ENCODE measurements at places on chromosomes 16 and 17.

- no peak for DNase-seq
Measured at GRCh38 chr17:73166731-73167581, 2.1 kb downstream of the SSTR2 start.

GRCh38 chr17:66923886-66924285 is 40.6 kb upstream of the CACNG4 start:
- DNase-seq = no peak

DNA sequence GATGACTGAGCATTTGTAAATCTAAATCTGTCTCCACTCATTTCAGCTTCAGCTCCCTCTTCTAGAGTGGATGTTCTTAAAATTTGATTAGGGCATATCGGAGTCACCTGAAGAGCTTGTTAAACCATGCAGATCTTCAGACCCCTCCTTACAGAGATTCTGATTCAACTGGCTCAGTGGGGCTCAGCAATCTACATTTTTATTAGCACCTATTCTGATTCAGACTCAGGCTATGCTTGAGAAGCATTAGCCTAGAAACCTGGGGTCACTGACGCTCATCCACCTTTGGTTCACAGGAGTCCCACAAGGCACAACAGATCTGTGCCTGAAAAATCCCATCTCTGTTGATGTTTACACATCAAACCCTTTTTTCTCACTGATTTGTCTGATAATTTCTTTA is 365.6 kb downstream of the GRIN2A start:
- DNase-seq = no peak

GRCh38 chr16:88345721-88346560 is 36.8 kb upstream of the ZNF469 start:
- DNase-seq = no peak

DNA sequence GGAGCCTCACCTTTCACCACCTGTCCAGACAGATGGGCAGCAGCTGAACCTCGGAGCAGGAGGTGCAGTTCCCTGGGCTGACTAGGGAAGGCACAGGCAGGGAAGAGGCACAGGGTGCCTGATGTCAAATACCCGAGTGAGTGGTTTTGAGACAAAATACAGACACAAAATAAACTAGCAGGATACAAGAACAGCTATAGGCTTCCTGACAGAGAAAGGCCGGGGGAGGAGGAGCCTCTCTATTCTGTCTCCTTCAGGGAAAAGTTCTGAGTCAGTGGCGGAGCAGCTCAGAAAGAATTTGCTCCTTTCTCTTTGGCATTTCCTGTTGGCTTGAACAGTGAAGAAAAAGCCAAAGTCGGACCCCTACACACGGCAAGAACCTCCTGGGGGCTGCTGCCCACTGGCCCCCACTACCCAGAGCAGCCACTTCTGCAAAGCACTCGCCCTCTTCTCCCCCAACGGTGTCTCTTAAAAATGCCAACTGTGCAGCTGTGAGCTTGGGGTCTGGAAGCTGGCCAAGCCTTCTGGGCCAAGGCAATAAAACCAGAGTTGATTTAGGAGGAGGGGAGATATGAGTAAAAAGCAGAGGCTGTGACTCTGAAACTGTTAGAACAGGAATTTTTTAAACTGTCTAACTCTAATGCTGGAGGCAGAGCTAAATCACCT is 14.4 kb upstream of the FAAP100 start:
- peak; percentile 92 for DNase-seq

- DNase-seq = no peak
Measured at GRCh38 chr16:67928147-67928546, 3.5 kb downstream of the CTRL start.

GRCh38 chr17:7221278-7222092 is 1.7 kb downstream of the ACADVL start:
- DNase-seq = no peak

DNA sequence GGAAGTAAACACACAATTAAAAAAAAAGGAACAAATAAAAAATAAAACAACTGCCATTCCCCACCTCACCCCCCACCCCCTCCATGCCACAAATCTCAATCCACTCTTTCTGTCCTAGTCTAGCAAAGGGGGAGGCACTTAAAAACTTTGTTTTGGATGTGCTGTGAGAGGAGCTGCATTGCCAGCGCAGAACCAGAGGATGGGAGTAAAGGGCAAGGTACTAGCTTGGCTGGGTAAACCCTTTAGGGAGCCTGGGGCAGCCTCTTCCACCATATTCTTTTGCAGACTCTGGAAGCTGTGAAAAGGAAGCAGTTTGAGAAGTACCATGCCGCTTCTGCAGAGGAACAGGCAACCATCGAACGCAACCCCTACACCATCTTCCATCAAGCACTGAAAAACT is 1.4 kb downstream of the MRPS7 start:
- no peak for DNase-seq

DNA sequence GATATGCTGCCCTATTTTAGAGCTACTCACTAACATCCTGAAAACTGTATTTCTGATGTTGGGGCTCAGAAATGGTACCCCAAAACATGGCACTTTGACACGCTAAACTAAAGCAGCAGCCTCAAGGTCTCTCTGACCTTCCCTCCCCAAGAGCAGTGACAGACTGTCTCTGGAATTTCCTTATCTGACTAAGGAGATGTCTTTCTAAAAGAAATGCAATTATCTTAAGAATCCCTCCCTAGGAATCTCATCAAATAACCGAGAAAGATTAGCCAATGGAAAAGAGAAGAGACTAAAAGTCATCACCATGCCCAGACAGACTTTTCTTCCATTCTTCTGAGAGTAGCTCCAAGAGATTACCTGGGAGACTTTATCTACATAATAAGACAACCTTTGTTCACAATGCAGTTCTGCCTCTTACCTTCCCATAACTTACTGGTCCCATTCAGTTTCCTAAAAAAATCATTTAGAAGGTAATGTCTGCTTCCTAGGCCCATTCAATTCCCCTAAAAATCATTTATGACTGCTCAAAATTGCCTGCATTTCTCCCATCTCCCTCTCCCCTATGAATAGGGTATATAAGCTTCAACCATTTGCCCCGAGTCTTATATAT is 123.9 kb downstream of the CPPED1 start:
- no peak for DNase-seq

DNA sequence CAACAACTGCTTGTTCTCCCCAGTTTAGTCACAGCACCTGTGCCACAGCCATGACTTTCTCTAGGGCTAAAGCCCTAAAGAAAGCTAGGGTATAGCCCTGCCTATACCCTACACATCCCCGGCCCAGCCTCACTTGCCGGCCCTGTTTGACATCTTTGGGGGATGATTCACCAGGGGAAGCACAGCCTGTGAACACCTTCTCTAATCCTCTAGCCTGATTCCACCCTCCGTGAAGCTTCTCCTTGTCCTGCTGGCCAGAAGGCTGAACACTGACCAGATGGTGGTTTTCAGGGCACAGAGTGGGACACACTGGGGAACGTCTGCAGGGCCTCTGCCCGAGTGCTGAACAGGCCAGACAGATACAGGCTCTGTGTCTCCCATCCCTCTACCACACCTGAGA is 6.0 kb downstream of the CLEC16A start:
- no peak for DNase-seq

GRCh38 chr17:59802160-59802559 is 90.6 kb downstream of the TUBD1 start:
- DNase-seq = no peak

DNA sequence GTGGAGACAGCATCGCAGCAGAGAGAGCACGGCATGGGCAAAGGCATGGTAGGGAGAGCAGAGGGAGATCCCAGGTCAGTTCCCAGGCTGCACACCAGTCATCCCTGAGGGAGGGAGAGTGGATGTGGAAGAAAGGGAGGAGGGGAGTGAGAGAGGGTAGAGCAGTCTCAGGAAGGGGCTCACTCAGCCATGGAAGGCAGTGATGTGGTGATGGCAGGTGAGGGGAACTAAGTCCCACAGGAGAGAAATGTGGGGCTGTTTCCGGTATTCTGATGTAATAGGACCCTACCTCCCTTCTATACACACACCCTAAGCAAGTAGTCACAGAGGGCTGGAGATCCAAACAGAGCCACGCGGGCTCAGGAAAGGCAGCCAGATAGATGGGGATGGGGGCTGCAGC is 500.3 kb upstream of the CDH11 start:
- no peak for DNase-seq

- DNase-seq = no peak
Measured at GRCh38 chr17:37039269-37039668, 90.5 kb downstream of the AATF start.

GRCh38 chr17:40283662-40284061 is 4.0 kb upstream of the CDC6 start:
- DNase-seq = no peak

GRCh38 chr16:77637940-77638339 is 84.4 kb upstream of the NUDT7 start:
- DNase-seq = no peak

DNA sequence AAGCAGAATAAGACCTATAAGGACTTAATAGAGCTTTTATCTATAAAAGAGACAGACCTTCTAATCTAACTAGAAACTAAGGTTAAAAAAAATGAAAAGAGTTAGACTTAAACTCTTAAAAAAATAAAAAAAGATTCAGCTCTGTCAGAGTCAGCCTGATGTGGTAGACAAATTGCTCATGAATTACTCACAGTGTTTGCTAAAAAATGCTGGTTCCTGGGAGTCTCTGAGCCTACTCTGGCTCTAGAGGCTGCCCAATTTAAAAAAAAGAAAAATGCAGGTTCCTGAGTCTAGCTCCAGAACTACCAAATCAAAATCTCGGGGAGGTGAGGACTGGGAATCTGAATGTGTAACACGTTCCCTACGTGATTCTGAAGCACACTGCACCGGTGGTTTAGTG is 18.1 kb downstream of the SOST start:
- DNase-seq = no peak

DNA sequence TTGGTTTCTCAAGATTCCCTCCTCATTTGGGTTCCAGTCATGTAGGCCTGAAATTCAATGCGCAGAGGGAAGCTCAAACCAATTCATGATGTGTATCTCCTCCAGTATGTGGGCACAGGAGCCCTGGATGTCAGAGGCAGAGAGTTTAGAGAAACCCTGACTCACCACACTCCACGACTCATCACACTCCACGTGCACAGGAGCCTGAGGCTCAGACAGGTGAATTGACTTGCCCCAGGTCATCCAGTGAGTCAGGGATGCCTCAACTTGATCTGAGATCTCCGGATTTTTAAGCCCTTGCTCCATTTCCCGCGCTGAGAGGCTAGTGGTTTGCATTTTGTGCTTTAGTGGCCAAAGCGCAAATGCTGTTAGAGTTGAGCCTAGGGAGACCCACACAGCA is 183.9 kb downstream of the HAPSTR1 start:
- no peak for DNase-seq

DNA sequence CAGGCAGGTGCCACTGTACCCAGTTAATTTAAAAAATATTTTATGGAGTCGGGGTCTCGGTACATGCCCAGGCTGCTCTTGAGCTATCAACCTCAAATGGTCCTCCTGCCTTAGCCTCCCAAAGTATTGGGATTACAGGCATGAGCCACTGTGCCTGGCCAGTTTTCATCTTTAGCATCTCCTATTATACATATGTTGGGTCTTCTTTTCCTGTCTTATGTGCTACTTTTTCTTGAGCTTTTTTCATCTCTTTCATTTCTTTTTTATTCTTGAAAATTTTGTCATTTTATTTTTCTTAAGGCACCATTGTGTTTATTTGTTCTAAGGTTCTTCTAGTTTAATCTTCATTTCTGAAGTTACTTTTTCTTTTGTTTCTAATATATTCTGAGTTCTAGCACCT is 20.7 kb downstream of the BANP start:
- DNase-seq = no peak

GRCh38 chr16:84348386-84348888 is 19.9 kb upstream of the ATP2C2 start:
- no peak for DNase-seq

- DNase-seq = no peak
Measured at GRCh38 chr17:9035249-9035648, 13.9 kb downstream of the NTN1 start.

DNA sequence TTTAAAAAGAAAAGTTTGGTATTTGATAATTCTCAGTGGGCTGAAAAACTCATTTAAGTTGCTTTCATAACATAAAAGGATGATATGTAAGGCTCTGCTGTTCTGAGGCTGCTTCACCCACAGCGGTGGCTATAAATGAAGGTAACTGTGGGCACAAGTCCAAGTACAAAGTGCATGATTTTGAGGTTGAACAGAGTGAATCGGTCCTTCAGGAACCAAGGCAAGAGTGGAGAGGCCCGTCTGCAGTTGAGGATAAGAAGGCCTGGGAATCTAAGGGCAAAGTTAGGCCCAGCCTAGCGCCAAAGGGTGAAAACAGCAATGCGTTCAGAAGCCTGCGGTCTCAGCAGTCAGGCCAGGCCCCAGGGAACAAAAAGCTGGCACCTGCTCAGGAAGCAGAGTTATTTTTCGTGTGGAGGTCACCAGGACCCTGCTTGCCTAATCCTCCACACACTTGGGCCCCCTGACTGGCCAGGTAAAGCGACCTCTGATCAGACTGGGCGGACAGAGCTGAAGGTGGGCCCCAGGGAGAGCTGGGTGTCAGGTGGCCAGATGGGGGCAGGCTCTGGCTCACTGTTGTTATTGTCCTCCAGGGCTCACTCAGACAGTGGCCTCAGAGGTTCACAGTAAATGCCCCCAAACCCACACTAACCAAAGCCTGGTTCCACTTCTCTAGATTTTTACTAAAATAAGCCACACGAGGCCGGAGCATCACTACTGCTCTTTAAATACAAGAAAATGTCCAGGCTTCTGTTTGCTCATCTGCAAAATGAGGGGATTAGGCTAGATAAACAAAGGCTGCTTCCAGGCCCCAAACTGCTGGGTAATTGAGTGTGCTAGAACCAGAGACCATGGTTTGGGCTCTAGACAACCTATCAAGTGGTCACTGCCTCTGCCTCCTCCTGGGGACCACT is 46.5 kb downstream of the TEX2 start:
- DNase-seq = peak; percentile 18

DNA sequence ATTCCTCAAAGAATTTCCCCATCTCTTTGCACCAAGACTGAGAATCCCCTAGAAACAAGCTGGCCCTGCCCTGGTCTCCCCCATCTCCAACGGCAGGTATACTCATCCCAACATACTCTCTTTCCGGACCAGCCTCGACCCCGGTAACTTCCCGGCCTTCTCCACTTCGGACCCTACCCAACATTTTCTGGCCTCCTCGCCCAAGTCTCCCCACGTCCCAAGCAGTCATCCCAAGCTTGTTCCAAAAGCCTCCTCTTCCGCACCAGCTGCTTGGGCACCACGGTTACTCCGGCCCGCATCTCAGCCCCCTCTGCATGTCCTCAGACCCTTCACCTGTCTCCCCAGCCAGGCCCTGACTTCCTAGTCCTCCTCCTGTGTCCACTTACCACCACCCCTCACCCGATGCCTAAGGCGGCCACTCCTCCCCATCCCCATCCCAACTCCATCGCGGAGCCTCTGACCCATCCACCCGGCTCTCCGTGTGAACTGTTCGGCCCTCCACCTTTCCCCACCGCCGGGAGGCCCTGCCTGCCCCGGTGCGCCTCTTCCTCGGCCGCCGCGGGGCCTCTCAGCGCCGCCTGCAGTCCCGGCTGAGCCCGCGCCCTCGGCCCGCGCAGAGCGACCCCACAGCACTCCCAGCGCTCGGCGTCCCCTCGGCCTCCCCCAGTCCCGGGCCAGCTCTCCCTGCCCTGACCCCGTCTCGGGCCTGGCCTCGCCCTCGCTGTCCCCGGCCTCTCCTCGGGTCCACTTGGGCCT is 994 bp downstream of the PITPNA start:
- DNase-seq = peak; percentile 10

GRCh38 chr16:87895641-87896141 is 26.4 kb upstream of the SLC7A5 start:
- no peak for DNase-seq

Data from SHP77 treated with DMSO at 0.1 percent for 48 hours (cell line).